ENCODE measurements at places on chromosomes 5 and 9.
A peak's percentile ranks its signal among the peaks of the same experiment; 100 is the strongest.

DNA sequence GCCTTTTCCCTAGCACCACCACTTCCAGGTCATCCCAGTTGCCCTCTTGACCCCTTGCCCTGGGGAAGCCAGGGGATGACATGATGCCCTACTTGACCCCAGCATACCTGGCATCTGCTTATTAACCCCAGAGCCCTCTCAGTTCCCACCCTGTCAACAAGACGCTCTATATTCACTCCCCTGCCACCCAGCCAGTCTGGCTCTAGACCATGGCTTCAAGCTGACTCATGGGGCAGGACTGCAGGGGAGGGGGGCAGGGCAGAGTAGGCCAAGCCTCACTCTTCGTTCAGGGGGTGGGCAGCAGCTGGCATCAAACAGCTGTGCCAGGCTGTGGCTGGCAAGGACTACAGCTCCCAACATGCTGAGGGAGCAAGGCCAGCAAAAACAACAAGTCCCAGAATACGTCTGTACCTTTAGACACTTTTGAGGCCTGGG is 5.3 kb downstream of the ATOSB start:
- DNase-seq = no peak

- DNase-seq = no peak
These were observed 5.5 kb downstream of the DNAJB5 start for GRCh38 chr9:34994900-34995669.

GRCh38 chr5:180787711-180788431 is 14.7 kb downstream of the MGAT1 start:
- no peak for DNase-seq

DNA sequence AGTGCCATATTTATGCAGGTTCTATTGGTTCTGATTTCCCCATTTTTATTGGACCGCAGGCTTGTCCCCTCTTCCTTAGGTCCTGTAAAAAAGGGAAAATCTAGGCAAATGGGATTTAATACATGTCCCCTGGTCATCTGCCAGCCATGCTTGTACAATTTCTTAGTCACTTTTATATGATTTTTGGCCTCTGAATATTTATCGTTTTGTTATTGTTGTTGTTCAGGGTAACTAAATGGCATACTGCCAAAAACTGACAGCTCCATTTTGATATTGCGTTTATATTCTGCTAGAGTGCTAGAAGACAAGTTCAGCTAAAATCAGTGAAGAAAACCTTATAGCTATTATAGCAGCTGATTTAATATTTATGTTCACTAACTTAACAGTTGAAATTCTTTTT is 770.2 kb upstream of the FAM174A start:
- no peak for DNase-seq

- no peak for DNase-seq
These were observed 77.7 kb downstream of the TMEM174 start for GRCh38 chr5:73250645-73251044.

GRCh38 chr5:157779221-157779620 is 35.7 kb downstream of the LSM11 start:
- DNase-seq = no peak

- DNase-seq = no peak
These were observed at the start of gene SMIM33 for GRCh38 chr5:139470821-139471300. Gene SMIM33 (plus strand): TSS chr5:139471004. CDS start chr5:139471122, 118 bp downstream.

- no peak for DNase-seq
These were observed 145.3 kb upstream of the SGCD start for GRCh38 chr5:156181656-156182055.

GRCh38 chr9:3888497-3888858 is 362.7 kb upstream of the RFX3 start:
- no peak for DNase-seq

- no peak for DNase-seq
These were observed 14.6 kb downstream of the NREP start for GRCh38 chr5:111742177-111742994.

DNA sequence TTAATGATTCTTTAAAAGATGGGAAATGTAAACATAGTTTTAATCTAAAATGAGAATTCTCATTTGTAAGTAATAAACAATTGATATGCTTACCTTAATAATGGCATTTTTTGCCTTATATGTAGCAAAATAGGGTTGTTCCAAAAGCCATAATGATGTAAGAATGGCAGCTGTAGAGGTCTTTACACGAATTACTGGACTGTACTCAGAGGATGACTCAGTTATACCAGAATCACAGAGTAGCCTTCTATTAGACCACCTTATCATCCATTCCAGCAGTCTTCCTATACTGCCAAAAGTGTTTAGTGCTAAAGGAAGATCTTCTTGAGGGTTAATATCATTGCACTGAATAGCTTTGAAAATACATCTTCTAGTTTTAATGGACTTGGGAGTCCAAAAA is 66.5 kb downstream of the CPLANE1 start:
- no peak for DNase-seq

DNA sequence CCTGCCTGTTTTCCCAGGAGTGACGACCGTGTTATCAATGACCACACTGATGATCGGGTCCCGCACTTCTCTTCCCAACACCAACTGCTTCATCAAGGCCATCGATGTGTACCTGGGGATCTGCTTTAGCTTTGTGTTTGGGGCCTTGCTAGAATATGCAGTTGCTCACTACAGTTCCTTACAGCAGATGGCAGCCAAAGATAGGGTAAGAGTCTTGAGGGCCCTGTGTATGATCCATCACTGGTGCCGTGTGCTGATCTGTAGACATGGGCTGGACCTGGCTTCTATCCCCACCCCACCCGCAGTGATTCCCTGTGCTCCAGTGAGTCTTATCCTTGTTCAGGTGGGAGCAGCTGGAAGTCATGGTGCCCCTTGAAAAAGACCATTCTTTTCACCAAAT is 26.0 kb downstream of the GABRP start:
- peak; percentile 9 for DNase-seq

GRCh38 chr9:133532937-133533668 is 1.4 kb upstream of the ADAMTSL2 start:
- peak; percentile 68 for DNase-seq

DNA sequence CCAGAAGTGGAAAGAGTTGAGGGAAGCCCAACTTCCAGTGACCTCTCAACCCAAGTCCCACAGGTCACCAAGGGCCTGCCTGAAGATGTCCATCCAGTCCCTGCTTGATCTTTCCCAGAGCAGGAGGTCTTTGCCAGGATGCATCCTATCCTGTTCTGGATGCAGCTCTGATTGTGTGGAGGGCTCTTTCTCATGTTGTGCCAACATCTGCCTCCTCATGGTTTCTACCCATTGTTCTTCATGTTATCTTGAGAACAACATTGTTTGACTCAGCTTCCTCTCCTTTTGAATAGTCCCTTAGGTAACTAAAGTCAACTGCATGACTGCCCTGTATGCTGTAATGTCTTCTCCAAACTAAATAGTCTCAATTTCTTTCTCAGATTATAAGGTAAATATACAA is 169.3 kb downstream of the CCDC192 start:
- no peak for DNase-seq

GRCh38 chr9:136024696-136025316 is 63.6 kb upstream of the UBAC1 start:
- no peak for DNase-seq

- DNase-seq = no peak
These were observed 129.4 kb downstream of the LPAR1 start for GRCh38 chr9:110908894-110909293.

DNA sequence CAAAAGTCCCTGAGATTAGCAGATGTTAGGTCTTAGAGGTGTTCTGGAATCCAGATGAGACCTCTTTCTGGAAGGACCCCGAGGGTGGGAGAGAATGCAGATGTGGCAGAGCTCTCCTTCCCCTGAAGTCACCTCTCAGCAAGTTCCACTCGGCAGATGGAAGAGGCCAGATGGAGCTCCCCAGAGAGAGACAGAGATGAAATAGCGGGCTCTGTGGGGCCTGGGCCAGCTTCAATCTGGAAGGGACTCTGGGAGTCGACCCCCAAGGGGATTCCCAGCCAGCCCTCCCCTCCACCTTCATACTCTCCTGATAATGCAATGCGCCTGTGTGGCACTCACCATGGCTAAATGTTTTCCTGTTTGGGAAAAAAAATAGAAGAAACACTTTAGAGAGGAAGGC is 60.2 kb downstream of the WNK2 start:
- no peak for DNase-seq

DNA sequence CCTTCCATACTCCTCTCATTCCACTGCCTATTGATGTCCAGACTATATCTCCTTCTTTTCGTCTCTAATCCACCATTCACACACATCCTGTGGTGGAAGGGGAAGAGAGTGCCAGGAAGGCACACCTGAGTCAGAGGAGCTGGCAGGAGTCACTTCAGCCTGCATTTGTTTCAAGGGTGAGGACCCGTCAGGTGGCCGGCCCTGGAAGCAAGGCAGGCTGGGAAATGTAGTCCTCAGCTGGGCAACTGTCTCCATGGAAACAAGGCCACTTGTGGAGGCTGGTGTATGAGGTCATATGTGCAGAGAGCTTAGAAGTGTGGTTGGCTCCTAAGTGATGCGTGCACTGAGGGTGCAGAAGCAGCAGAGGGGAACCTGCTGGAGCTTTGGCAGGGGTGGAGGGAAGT is 278.4 kb downstream of the NSG2 start:
- DNase-seq = peak; percentile 35

DNA sequence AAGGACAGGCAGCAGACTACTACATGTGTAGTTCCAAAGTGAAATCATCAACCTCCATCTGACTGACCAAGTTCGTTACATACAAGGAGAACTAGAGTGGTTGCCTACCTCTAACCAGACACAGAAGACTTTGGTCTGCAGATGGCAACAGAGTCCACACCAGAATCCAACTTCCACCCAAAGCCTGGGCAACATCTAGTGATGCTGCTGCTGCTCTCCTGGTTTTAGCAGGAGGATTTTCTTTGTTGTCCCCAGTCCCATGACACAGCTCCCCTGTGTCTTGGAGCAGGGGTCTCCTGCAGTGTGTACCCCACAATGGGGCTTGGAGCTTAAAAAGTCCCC is 46.4 kb upstream of the APC start:
- DNase-seq = no peak

DNA sequence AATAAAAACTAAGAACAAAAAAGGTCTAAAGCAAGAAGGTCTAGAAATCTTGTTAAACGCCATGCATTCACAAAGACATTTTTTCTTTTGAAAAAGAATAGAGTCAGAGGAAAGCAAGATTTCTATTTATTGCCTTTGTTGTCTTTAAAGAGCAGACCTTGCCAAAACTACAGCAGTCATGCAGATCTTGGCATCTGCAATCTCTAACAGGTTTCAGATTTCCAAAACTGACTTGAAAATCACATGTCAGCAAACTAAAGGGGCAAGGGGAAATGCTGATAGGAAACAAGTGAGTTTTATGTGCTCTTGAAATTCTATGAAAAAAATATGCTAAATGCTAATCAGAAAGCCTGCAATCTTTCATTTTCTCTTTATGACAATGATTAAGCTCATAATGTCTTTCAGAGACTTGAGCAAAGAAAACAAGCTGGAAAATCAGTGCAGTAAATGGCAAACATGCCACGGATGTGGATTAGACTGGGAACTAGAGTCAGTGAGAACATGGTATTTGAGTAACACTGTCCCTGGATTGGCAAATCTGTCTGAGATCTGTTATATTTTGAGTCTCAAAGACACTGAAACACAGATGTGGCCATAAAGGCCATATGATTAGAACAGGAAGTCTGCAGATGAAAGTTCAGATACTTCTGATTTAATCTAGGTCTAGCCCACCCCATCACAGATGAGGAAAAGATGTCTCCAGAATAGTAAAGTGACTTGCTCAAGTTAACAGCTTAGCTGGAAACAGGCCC is 361.4 kb upstream of the RPS23 start:
- DNase-seq = no peak

DNA sequence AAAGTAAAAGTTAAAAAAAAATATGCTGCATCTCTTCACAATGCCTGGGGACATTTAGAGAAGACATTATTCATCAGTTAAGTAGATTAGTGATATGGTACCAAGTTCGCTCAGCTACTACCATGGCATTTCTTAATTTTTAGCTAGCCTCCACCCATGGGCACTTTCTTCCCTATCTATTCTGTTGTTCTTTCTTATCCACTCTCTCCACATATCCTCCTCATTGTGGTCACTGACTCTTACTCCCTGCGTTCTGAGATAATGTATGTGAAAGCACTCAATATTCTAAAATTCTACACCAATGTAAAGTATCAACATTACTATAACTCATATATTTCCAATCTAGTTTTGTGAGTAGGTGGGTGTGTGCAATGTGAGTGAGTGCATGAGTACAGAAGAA is 609.7 kb upstream of the DAB2 start:
- DNase-seq = no peak

DNA sequence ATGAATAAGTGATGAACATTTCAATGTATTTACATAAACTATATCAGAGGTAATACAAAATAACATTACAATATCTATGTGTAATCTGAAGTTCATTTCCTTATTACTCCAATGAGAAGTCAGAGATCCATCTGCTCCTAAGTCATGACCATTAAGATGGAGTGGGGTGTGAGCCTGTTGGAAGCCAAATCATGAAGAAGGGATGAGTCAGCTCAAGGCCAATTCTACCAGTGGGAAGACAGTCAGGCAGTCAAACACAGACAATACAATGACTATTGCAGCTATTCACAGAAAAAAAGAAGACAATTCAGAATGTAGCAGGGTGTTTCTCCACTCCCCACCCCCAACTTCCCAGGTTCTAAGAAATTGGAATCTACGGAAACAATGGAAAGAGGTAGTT is 155.0 kb downstream of the NFIB start:
- DNase-seq = no peak

- no peak for DNase-seq
These were observed 7.9 kb upstream of the ENG start for GRCh38 chr9:127862075-127863011.

DNA sequence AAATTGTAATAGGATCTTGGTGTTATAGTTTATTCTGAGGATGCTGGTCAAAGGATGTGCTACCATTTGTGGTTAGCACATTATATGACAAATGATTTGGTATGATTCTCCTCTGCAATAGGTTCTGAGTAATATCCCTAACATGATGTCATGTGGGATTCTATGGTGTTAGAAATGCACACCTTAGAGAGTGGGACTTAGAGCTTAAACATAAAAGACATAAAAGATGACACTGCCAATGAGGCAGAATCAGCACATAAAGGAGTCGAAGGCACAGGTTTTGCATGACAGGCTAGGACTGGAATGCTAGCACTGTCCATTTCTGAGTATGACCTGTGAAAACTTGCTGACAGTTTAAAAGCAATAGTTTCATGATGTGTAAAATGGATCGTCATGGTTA is 100.4 kb downstream of the OSTF1 start:
- no peak for DNase-seq

- DNase-seq = peak; percentile 41
These were observed 29.7 kb downstream of the PPP1R2B start for GRCh38 chr5:156879665-156880285.

GRCh38 chr9:75039009-75039408 is 10.9 kb upstream of the CARNMT1 start:
- DNase-seq = no peak

- no peak for DNase-seq
These were observed 21.9 kb upstream of the NOTCH1 start for GRCh38 chr9:136567651-136568287.

DNA sequence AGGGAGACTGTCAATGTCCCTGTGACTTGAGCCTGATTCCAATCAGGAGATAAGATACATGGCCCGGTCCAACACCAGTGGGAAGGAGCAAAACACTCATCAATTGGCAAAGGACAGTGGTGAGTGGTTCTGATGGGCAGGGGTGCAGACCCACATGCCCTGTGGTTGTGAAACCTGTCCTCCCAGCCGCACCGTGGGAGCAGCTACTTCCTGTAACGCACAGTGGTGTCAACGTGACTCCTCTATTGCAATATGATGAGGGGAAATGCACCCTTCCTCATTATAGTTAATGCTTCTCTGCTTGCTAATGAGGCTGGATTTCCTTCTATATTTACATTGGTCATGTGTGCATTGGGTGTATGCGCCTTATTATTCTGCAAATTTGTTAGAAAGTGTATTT is 223.0 kb downstream of the IRX1 start:
- DNase-seq = no peak

Data from NCI-H1417 (cell line).